IPS DF 6.9 (cell line): ENCODE measurements at places on chromosomes 13 and 19.

GRCh38 chr19:13034636-13035035, 39.4 kb downstream of the NFIX start:
- no peak for DNase-seq

DNA sequence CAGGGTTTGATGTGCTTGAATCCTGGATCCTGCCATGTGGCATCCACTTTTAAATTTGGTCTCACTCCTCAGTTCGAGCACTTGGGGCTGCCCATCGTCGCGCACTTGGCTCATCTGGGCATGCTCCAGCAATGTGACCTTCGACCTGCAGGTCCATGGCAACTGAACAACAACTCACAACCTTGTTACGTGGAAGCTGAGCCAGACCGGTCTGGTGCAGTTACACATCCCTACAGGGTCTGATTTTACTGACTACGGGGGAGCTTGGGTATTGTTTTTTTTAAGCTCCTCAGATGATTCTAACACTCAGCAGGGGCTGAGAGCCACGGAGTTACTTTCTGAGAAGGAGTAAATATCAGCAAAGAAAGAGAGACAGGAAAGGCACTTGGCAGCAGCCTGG, 769.6 kb downstream of the UQCRFS1 start:
- no peak for DNase-seq

DNA sequence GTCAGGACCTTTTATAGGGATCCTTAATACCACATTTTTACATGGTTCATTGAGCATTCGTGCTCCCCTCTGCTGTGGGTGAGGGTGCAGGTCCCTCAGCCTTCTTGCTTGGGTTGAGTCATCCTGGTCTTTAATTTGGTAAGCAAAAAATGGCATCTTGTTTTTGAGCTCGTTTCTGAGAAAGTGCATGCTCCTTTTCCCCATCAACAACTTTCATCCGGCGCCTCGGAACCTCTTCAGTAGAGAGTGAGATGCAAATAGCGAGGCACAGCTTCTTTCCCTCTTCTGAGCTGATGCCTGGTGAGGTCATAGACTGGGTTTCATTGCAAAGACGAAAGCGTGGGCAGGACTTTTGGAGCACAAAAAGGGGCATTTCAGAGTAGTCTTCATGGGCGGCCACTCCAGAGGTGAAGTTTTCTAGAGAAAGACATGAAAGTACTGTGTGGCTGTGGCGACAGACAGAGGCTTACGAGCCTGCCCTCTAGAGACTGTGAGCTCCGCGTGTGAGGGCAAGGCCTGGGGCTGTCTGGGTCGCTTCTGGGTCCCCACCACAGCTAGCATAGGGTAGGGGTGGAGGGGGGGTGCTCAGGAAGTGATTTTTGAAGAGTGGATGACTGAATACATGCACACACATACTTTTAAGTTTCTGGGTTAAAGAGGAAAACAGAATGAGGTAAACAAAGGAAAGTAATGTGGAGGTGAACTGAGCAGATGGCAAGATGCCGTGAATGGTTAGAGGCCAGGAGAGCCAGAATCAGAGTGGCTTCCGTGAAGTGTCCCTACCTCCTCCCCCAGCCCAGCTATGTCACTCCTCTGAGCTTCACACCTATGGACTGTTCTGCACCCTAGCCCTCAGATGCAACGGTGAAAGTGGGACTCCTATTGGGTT, 44.3 kb downstream of the BBC3 start:
- no peak for DNase-seq

- DNase-seq: no peak
Observed at GRCh38 chr13:59112221-59112718, 1051.5 kb downstream of the DIAPH3 start.

GRCh38 chr13:64817691-64818090, 2412.4 kb downstream of the PCDH9 start:
- DNase-seq: no peak

DNA sequence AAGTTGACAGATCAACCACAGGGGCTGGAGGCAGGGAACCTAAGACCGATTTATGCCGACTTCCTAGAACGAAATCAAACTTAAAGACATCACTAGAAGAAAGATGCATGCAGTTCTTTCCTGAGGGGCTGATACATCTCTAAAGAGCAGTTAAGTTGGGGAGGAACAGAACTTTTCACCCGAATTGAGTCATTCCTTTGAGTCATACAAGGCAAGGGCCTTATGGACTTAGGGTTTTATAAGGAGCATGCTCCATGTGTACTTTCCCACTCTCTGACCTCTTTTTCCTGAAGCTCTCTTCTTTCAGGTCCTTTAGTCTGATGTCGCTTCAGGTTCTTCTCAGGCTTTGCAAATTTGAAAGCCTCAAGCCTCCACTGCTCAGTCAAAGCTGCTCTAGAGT, 7.9 kb upstream of the FBXL3 start:
- DNase-seq: no peak

DNA sequence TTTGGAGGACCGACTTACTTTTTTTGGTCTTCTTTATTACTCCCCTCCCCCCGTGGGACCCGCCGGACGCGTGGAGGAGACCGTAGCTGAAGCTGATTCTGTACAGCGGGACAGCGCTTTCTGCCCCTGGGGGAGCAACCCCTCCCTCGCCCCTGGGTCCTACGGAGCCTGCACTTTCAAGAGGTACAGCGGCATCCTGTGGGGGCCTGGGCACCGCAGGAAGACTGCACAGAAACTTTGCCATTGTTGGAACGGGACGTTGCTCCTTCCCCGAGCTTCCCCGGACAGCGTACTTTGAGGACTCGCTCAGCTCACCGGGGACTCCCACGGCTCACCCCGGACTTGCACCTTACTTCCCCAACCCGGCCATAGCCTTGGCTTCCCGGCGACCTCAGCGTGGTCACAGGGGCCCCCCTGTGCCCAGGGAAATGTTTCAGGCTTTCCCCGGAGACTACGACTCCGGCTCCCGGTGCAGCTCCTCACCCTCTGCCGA, 409 bp downstream of the FOSB start:
- no peak for DNase-seq

- DNase-seq: no peak
Observed at GRCh38 chr19:7860714-7861618, 13.2 kb downstream of the PRR36 start.
